ENCODE measurements at places on chromosomes 3 and 15.

GRCh38 chr15:91136386-91136923 lies 36.4 kb downstream of the SV2B start:
- no peak overlapping the region for H3K27ac ChIP-seq
- no peaks in the 10 kb centered on the region for H3K4me1 ChIP-seq
- H3K27me3 ChIP-seq, result peaks cover 45% of the 10 kb centered on the region
- no peak for DNase-seq

GRCh38 chr3:141849056-141849815 lies 27.2 kb upstream of the ATP1B3 start:
- no peak overlapping the region for H3K4me3 ChIP-seq
- no peaks in the 10 kb centered on the region for H3K36me3 ChIP-seq
- H3K27me3 ChIP-seq, result no peaks in the 10 kb centered on the region
- H3K27ac ChIP-seq, result no peak overlapping the region
- DNase-seq, result no peak

DNA sequence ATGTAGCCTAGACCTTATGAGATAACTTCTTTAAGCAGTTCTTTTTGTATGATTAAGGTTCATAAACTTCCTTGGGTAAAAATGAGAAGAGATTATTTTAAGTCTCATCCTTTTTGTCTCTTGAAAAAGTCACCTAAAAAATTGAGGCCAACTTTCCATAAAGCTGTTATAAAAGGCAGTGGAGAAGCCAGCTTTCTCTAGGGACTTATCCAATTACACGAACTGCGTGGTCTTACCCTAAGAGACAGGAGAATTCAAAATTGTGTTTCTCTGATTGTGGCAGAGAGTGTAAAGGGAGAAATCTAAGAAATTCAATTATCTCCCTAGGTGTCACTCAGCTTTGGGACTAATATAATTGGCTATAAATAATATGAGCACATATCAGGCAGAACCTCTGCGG lies 262.0 kb downstream of the SHOX2 start:
- no peaks in the 10 kb centered on the region for H3K36me3 ChIP-seq
- no peak for DNase-seq
- H3K27me3 ChIP-seq, result no peaks in the 10 kb centered on the region
- no peaks in the 10 kb centered on the region for H3K4me1 ChIP-seq
- no peak overlapping the region for H3K4me3 ChIP-seq
- no peak overlapping the region for H3K27ac ChIP-seq

DNA sequence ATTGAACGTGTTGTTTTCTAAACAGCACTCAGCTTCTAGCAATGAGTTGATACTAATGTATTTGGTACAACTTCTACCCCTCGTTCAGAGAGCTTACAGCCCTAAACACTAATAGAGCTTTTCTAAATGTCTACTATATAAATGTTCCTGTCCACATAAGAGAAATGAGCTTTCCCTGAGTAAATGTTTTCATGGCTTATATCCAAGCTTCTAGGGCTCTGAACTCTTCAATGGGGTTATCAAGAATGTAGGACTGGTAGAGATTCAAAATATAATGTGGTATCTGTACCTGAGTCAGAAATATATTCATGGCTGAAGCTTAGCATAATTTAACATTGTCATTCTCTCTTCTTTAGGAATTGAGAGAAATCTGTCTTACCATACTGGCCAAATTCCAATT lies 73.4 kb downstream of the SERPINI1 start:
- H3K36me3 ChIP-seq, result no peaks in the 10 kb centered on the region
- H3K4me1 ChIP-seq, result no peaks in the 10 kb centered on the region
- H3K4me3 ChIP-seq, result no peak overlapping the region
- no peak for DNase-seq

GRCh38 chr3:14472471-14473351 lies 67.4 kb downstream of the GRIP2 start:
- H3K4me1 ChIP-seq, result no peaks in the 10 kb centered on the region
- H3K36me3 ChIP-seq, result peaks cover 48% of the 10 kb centered on the region
- no peaks in the 10 kb centered on the region for H3K27me3 ChIP-seq

- peaks cover 6% of the 10 kb centered on the region for H3K36me3 ChIP-seq
- no peaks in the 10 kb centered on the region for H3K27me3 ChIP-seq
- no peak for DNase-seq
- peaks cover 61% of the 10 kb centered on the region for H3K4me1 ChIP-seq
- H3K4me3 ChIP-seq, result no peak overlapping the region
- no peak overlapping the region for H3K27ac ChIP-seq
Measured at GRCh38 chr3:73041537-73041936, 19.9 kb upstream of the EBLN2 start.
